ENCODE measurements at places on chromosomes 7 and 10.

- no peak for DNase-seq
Measured at GRCh38 chr7:90188281-90188680, 23.3 kb upstream of the STEAP2 start.

- DNase-seq, result no peak
Measured at GRCh38 chr10:9452056-9452455, 1397.6 kb downstream of the GATA3 start.

DNA sequence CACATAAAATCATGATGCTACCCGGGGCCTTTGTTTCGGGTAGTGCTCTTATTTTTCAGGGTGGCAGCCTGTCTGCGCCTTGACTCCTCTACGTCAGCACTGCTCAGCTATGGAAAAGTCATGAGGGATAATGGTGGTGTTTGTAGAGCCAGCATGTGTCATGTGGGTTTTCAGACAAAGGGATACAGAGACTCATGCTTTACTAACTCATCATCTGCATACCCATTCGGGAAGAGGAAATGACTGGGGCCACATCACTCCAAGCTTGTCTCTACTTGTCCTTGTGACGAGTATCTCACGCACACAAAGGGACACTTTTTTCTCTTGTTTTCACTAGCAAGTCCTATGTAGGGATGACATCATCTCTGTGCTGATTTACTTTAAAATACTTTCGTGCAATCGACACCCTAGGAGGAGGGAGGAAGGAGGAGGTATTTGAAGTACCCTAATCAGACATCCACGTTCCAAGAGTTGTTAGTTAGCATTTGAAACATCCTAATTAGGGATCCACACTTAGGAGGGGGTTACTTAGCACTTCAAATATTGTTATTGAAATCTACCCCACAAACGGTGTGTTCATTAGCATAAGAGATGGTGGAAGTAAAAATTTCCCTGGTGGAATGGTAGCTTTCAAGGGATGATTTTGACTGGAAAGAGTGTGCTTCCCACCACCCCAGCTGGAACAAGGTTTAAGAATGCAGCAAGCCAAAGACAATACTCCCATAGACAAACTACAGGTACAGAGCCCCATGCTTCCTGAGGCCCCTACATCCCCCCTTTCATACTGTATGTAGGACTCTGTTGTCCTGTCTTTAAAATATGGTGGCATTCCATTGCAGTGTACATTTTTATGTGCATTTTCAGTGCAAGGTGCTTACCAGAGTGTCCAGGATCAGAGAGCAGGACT lies 52.0 kb downstream of the THNSL1 start:
- no peak for DNase-seq

DNA sequence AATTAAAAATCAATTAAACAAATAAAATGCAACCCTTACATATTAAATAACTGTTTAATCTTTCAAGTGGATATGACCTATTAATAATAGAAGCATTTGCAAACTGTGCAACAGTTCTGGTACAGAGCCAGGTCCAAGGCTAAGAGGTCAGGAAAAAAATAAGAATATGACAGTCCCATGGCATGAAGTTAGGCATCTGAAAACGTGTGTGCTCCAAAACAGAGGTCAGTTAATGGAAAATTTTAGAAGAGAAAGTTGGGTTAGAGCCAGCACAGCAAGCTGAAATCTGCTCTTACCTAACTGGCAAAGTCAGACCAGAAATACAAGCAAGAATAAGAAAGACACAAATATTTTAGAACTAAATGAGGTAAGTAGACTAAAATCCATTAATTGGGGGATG lies 757.7 kb downstream of the GRM8 start:
- DNase-seq, result no peak

DNA sequence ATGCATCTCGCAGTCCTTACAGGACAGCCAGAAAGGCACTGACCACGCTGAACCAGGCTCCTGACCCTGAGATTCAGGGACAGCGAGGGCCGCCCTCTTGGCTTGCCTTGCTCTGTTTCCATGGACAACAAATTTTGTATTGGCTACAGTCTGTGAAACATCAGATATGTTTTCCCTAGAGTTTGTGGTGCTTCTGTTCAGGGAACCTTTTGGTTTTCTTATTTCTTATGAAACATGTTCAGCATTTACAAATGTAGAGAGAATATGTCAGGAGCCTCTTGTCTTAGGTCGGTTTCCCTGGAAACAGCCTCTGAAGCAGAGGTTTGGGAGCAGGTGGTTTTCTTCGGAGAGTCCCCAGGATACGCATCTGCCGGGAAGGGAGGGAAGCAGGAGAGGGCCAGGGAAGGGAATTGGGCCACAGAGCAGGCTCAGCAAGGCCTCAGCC lies 260.1 kb downstream of the CCDC3 start:
- no peak for DNase-seq

DNA sequence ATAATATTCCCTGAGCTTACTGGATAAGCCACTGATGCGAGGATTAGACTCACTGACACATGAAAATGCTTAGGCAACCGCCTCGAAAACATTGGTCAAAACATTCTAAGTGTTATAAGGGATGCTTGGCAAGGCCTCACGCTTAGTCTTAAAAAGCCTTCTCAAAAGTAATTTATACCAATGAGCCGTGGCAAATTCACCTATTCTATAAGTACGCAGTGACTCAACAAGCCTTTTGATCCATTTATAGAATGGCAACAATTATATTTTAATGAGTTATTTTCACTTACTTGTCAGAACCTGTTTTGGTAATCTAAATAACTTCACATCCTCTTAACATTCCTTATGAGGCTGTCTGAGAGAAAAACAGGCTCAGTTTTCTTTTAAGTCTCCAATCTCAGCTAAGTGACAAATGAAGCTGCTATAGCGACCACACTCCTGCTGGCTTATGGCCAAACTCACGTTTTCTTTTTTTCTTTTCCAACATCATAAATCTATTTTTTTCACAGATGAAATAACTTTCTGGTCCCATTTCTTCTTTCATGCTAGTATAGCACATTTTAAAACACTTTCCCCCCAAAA lies 121.2 kb upstream of the AFAP1L2 start:
- DNase-seq, result no peak

GRCh38 chr7:77184463-77184862 lies 15.2 kb downstream of the FGL2 start:
- no peak for DNase-seq

DNA sequence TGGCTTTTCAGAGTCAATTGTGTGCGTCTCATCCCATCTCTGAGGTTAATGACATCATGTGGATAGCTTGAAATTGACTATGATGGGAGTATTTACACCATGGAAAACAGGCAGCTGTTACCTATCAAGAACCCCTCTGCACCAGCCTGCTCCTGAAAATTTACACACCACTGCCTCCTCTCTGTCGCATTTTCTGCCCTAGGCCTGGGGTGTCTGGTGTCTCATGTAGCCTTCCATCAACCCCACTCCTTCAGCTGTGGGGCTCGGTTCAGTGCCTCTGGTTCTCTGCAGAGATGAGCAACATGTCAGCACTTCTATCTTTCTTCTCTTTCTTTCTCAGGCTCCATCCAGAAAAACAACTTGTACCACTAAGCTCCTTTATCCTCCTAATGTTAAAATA lies 600.5 kb downstream of the TYW1 start:
- DNase-seq, result no peak

DNA sequence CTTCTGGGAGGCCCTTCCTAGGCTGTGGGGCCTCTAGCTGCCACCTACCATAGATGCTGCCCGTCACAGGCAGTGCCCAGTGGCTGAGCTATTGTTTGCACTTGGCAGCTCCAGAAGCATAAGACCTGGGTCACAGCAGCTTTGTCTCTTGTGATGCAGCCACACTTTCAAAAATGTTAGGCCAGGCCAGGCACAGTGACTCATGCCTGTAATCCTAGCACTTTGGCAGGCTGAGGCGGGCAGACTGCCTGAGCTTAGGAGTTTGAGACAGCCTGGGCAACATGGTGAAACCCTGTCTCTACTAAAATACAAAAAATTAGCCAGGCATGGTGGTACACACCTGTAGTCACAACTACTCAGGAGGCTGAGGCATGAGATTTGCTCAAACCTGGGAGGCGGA lies 9.5 kb upstream of the KAZALD1 start:
- no peak for DNase-seq

GRCh38 chr10:101565936-101566332 lies 22.1 kb downstream of the POLL start:
- DNase-seq, result no peak

GRCh38 chr10:11901833-11902475 lies 78.8 kb downstream of the PROSER2 start:
- no peak for DNase-seq

GRCh38 chr10:88347597-88348304 lies 235.4 kb downstream of the RNLS start:
- DNase-seq, result no peak

DNA sequence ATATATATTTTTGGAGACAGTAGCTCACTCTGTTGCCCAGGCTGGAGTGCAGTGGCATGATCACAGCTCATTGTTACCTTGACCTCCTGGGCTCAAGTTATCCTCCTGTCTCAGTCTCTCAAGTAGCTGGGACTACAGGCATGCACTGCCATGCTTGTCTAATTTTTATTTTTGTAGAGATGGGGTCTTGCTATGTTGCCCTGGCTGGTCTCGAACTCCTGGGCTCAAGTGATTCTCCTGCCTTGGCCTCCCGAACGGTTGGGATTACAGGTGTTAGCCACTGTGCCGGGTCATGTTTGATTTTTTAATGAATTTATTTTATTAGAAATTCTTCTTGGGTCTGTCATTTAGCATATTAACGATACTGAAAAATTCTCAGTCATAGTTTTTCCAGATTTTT lies 70.5 kb downstream of the TMEM270 start:
- no peak for DNase-seq

- peak; percentile 91 for DNase-seq
Measured at GRCh38 chr10:110841767-110842267, 29.9 kb upstream of the PDCD4 start.

GRCh38 chr10:104935656-104936055 lies 294.6 kb downstream of the SORCS3 start:
- no peak for DNase-seq

DNA sequence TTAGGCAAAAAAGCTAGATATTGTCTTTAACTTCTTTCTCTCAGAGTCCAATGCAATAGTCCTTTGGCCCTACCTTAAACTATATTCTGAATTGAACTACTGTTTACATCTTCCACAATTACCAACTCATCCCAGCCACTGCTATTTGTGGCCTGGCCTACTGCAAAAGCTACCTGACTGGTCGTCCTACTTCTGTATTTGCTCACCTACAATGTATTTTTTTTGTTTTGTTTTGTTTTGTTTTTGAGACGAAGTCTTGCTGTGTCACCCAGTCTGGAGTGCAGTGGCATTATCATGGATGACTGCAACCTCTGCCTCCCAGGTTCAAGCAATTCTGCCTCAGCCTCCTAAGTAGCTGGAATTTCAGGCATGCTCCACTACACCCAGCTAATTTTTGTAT lies 51.2 kb downstream of the ARL4A start:
- DNase-seq, result no peak

DNA sequence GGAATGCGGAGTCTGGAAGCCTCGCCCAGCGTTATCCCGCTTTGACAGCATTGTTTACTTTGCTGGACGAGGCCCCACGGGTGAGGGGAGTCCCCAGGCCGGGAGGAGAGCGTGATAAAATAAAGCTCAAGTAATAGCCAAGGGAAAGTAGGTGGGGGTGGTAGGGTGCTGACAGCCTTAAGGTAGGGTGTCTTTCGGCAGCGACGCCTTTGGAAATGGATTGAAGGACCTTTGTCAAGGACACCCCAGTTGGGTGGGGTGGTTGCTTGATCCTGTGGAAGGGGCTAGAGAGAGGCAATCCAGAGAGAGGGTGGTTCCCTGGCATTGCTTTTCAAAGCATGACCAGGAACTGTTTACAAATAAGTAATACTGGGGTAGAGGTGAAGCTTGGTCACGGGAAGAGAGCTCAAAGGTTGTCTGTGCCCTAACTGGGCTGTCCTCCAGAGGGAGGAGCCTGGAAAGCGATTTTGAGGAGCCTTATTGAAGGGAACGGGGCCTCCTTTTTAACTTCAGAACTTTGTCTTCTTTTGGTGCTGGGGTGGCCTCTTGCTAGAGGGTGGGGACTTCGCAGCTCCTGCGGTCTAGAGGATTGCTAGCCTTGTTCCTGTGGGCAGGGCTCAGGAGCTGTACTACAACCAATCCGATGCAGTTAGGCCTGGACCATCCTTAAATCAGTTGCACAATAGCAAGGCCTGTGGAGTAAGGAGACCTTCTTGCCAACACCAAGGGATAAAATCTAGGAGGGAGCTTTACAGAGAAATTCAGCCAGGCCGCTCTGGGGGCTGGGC lies 1.3 kb downstream of the EIF4EBP2 start:
- no peak for DNase-seq

- no peak for DNase-seq
Measured at GRCh38 chr10:18795549-18795948, 136.3 kb downstream of the ARL5B start.

Measured in GM12864 (cell line).